ENCODE measurements at places on chromosomes 7 and 10.

DNA sequence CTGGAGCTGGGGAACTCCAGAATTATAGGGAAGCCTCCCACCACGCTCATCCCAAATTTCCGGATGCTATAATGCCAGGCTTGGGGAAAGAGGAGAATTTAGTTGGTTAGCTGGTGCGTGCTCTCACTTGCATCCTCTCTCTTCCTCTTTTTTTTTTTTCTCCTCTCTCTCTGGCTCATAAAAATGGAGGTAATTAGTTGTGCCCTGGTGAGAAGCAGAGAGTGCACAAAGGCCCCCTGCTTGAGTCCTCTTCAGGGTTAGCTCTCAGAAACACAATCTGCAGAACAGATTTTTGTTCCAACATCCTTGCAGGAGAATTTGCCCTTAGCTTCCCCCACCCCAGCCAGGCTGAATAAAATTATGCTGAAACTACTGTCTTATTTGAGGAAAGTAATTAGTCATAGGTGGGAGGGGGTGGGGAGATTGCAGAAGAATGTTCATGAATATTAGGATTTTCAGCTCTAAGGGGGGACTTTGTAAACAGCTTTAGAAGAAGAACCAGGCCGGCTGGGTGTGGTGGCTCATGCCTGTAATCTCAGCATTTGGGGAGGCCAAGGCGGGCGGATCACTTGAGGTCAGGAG, 7.6 kb downstream of the SERPINE1 start:
- H3K27ac ChIP-seq: peak overlapping the region; percentile 98
- no peaks in the 10 kb centered on the region for H3K27me3 ChIP-seq
- DNase-seq: no peak
- peaks cover 41% of the 10 kb centered on the region for H3K36me3 ChIP-seq

- no peaks in the 10 kb centered on the region for H3K27me3 ChIP-seq
- peaks cover 9% of the 10 kb centered on the region for H3K4me1 ChIP-seq
- no peak overlapping the region for H3K4me3 ChIP-seq
- no peaks in the 10 kb centered on the region for H3K36me3 ChIP-seq
- DNase-seq: peak; percentile 25
These were observed 122.6 kb downstream of the MICU1 start for GRCh38 chr10:72503241-72503640.

- no peaks in the 10 kb centered on the region for H3K4me1 ChIP-seq
- H3K27ac ChIP-seq: no peak overlapping the region
- peaks cover 26% of the 10 kb centered on the region for H3K27me3 ChIP-seq
- DNase-seq: no peak
These were observed 10.4 kb upstream of the CFAP43 start for GRCh38 chr10:104242545-104242944.

DNA sequence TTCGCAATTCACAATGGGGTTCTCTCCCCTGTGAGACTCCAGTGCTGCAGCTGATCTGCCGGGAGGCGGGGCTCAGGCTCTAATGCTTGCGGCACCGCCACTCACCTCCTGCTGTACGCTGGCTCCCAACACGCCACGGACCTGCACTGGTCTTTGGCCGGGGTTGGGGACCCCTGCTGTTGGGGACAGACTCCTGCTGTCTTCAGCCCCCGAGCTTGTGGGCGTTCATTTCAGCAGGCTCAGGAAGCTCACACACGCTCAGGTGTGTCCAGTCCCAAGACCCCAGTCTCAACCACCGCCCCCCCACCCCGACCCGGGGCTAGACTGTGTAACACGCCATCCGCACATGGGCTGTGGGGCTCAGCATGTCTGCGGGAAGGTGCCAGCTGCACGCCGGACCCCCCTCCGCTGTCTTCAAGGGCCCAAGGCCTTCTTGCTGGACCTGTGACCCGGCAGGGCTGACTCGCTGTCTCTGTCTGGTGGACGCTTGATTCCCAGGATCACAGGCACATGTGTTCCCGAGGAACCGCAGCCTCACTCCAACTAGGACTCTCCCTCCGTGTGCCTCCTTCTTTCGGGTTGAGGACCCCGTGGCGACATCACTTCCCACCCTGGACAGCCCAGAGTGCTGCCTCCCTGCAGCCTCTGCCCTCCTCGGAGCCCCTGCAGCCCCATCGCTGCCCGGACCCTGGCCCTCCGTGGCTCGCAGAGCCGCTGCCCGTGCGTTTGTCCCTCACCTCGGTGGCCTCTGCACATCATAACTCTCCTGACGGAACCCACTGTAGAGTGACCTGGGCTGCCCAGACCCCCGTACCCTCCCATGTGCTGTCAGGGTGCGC, 106.4 kb downstream of the DNAJB6 start:
- no peaks in the 10 kb centered on the region for H3K36me3 ChIP-seq
- no peak overlapping the region for H3K4me3 ChIP-seq
- H3K4me1 ChIP-seq: no peaks in the 10 kb centered on the region
- no peak for DNase-seq

- no peak for DNase-seq
- no peak overlapping the region for H3K4me3 ChIP-seq
- no peak overlapping the region for H3K27ac ChIP-seq
- H3K36me3 ChIP-seq: no peaks in the 10 kb centered on the region
- H3K27me3 ChIP-seq: no peaks in the 10 kb centered on the region
- no peaks in the 10 kb centered on the region for H3K4me1 ChIP-seq
These were observed 298.2 kb downstream of the CCSER2 start for GRCh38 chr10:84626397-84627087.
